Tongue (tissue), 3 donors: ENCODE measurements at places on chromosomes 12 and 14. TPM values are rescaled to one million over a fixed set of nuclear protein-coding genes. Genes with fewer than 3 reads are reported as not detected.

Gene PIWIL1
- not detected for total RNA-seq

DNA sequence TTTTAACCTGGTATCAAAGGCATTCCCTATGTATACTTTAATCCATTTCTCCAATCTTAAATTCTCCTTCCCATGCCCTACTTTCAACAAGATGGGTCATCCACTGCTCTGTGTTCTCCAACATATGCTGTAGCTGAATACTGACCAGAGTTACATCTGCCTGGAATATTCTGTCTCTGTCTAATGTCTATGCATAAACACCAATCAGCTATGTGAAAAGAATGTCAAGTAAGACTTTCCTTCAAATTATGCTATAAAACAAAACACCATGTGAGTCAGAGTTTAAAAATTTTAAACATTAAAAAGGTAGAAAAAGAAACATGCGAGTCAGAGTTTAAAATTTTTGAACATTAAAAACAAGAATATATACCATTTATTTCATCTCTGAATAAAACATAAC, 19.3 kb downstream of the NT5DC3 start:
- DNase-seq: peak; percentile 53

Gene BMAL2
- 4.6 TPM for total RNA-seq

Gene SLCO1B1
- not detected for total RNA-seq

GRCh38 chr12:65449400-65449799, 170.9 kb downstream of the MSRB3 start:
- no peak for DNase-seq

GRCh38 chr14:54650331-54650958, 83.5 kb downstream of the SAMD4A start:
- DNase-seq: peak; percentile 46

GRCh38 chr12:8779281-8779680, 43.1 kb upstream of the A2ML1 start:
- DNase-seq: no peak

GRCh38 chr14:93034671-93034994, 81.1 kb downstream of the ITPK1 start:
- DNase-seq: no peak

DNA sequence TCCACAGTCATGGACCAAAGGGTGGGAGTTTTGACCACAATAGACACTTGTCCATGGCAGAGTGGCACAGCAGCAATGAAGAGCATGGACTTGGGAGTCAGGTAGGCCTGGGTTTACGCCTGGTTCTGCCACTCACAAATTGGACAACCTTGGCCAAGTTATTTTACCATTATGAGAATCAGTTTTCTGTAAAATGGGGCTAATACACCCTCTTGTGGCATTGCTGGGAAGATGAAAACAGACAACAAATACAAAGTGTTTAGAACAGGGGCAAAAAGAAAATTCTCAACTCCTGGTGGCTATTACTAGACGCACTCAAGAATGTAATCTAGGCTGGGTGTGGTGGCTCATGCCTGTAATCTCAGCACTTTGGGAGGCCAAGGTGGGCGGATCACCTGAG, 2.6 kb downstream of the C12orf43 start:
- DNase-seq: no peak
